ENCODE measurements at places on chromosomes 6 and 20.

GRCh38 chr6:81929828-81930227, 177.3 kb upstream of the TENT5A start:
- no peak for DNase-seq

GRCh38 chr6:111556004-111556403, 49.7 kb downstream of the TRAF3IP2 start:
- no peak for DNase-seq

- DNase-seq, result no peak
Observed at GRCh38 chr6:70903665-70904452, 53.0 kb downstream of the B3GAT2 start.

DNA sequence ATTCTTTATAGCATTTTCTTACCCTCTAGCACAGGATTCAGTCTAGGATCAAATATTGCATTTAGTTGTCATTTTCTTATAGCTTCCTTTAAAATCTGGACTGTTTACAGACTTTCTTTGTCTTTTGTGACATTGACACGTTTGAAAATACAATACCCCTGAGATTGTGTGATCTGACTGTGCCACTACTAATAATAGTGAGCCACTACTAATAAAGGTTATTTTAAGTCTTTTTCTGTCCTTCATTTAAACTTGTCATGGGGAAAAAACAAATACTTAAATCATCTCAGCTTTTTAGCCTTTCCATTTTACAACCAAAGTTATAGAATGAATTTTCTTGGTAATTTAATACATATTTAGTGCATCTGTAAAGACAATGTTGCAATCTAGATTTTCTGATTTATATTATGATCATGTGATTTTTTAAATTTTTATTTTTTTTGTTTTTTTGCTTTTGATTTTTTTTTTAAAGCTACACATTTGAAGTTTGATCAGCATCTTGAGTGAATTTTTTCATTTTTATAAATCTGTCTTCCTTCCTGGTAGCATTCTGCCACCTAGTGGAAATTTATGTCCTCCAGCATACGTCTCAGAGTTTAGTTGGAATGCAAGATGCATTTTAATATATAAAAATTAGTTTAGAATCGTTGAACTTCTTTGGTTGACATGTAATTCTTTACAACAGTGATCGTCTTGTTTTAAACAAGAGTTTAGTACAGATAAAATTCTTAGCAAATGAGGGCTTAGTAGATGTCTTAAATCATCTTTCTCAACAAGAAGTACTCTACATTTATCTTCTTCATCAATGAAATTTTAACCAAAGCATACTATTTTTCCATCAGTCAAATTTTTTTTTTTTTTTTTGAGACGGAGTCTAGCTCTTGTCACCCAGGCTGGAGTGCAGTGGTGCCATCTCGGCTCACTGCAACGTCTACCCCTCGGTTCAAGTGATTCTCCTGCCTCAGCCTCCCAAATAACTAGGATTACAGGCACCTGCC, 119.4 kb downstream of the NCOA3 start:
- DNase-seq, result no peak

DNA sequence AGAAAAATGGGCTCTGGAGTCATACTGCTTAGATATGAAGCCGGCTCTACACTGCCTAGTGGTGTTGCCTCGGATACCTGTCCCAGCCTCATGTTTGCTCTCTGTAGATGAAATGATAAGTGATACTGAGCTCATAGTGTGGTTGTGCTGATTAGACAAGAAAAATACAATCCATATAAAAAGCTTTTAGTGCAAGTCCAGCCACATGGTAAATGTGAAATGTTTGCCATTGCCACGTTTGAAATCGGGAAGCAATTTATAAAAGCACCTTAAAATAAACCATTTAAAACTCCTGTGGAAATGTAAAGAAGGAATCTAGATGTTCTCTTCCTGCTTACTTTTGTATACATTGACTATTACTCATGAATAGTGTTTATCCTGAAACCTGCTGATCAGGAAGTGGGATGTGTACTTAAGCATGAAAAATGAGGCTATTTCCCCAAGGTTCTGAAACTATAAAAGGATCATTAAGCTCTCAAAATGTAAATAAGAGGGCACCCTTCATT, 13.1 kb upstream of the PBOV1 start:
- DNase-seq, result no peak

DNA sequence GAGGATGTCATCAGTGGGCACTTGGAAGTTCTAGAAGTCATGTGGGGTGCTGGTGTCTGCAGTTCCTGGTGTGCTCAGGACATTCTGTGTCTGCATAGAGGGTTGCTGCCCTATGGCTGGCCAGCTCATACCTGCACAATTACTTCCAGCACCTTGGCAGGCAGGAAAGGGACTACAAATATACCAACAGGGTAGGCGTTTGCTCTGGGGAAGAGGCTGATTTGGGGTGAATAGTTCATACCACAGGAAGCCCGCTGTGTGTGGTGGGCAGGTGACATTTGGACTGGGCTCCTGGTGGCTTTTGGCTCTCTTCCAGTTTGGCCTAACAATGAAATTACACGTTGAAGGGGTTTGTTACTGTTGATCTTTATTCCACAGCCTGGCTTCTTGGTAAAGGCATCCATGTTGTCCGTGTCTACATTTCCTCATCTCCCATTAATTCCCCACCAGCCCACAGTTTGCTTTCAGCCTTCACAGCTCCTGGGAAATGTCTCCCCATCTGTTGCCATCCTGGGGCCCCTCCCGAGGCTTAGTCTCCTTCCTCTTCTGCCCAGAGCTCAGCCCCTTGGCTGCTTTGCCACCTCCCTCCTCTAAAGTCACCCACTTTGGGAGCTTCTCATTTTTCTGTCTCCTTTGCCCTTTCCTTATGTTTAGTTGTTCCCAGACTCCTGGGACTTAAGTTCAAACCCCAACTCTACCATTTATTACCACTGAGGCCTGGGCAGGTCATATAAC, 88.1 kb downstream of the RSPH3 start:
- DNase-seq, result no peak
